ENCODE measurements at places on chromosomes 11 and 22. TPM values are rescaled to one million over a fixed set of nuclear protein-coding genes. Genes with fewer than 3 reads are reported as not detected.

The RAPSN gene
- 0.52 TPM for total RNA-seq

The MRGPRX3 gene
- total RNA-seq = not detected

The BLID gene
- not detected for total RNA-seq

The MYBPC3 gene
- total RNA-seq = 0.67 TPM

The TMEM45B gene
- not detected for total RNA-seq

The FOXR1 gene
- not detected for total RNA-seq

The CD3G gene
- total RNA-seq = 158 TPM

The OR10A2 gene
- not detected for total RNA-seq

The OR4C15 gene
- not detected for total RNA-seq

The ARHGAP20 gene
- 0.25 TPM for total RNA-seq

The CFAP300 gene
- not detected for total RNA-seq

The SYTL2 gene
- 0.69 TPM for total RNA-seq

The POTEH gene
- not detected for total RNA-seq

The RIBC2 gene
- not detected for total RNA-seq

- no peak overlapping the region for H3K4me3 ChIP-seq
- no peak overlapping the region for H3K27ac ChIP-seq
- H3K4me1 ChIP-seq = no peaks in the 10 kb centered on the region
- no peak for DNase-seq
Observed at GRCh38 chr11:127369356-127369755, 368.8 kb upstream of the KIRREL3 start.

- H3K36me3 ChIP-seq = no peaks in the 10 kb centered on the region
- no peaks in the 10 kb centered on the region for H3K4me1 ChIP-seq
- no peaks in the 10 kb centered on the region for H3K27me3 ChIP-seq
- H3K4me3 ChIP-seq = no peak overlapping the region
- no peak for DNase-seq
Observed at GRCh38 chr11:30487200-30487898, 98.8 kb downstream of the MPPED2 start.

DNA sequence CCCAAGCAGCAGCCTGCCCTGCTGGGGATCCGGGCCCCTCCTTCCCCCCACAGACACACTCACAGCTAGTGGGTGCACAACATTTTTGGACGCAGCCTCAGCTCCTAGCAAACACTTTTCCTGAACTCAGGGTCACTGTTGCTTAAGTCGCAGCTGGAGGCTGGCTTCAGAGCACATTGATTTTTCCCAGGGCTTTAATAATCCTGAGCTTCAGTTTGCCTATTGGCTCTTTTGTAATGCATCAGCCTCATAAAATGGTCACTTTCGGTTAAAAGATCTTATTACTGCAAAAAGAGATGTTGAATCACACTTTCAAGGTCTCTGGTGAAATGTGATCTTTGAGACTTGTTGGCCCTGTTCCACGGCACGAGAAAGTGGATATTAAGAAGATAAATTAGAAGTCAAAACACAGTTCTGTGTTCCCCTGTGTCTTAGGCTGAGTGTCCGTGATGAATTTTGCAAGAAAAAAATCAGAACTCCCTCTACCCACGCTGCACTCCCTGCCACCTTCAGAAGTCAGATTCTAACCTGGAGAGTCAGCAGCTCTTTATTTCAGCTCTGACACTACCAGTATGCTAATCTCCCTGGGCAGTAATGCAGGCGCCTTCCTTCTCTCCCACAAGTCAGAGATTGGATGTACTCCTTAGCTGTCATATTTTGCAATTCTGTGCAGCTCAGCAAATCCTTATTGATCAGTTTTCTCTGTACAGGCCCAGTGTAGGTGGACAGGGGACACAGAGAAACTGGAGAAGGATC, 158.2 kb upstream of the E2F8 start:
- no peak overlapping the region for H3K4me3 ChIP-seq
- H3K4me1 ChIP-seq = no peaks in the 10 kb centered on the region
- H3K36me3 ChIP-seq = no peaks in the 10 kb centered on the region
- no peaks in the 10 kb centered on the region for H3K27me3 ChIP-seq

GRCh38 chr11:65516135-65516968, 8.5 kb upstream of the SCYL1 start:
- H3K27me3 ChIP-seq = no peaks in the 10 kb centered on the region
- DNase-seq = no peak
- H3K27ac ChIP-seq = no peak overlapping the region
- H3K4me3 ChIP-seq = no peak overlapping the region
- no peaks in the 10 kb centered on the region for H3K36me3 ChIP-seq

DNA sequence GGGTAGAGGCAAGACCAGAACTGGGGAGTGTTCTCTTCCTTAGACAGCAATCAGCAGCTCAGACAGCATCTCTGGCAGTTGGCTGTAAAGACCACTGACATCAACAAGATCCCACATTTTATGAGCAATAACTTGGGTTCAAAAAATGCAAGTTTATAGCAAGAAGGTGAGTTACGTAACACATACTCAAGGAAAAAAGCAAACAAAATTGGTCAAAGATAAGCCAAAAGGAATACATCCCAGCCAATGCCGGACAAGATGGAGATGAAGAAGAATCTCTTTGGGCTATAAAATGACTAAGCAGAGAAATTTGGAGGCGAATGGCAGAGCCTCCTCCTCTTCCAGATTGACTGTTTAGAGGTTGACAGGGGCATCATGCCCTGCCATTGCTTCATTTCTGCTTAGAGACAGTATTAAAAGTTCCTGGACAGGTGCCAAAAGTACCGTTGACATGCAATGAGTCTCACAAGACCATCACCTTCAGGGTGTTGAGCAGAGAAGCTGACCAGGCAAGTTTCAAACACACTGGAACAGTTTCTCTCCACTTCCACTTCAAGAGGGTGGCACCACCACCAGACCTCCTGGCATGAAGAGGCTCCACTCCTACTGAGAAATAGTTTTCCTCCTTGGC, 55.9 kb downstream of the ENDOD1 start:
- H3K4me3 ChIP-seq = no peak overlapping the region
- H3K4me1 ChIP-seq = no peaks in the 10 kb centered on the region
- H3K27me3 ChIP-seq = no peaks in the 10 kb centered on the region
- H3K36me3 ChIP-seq = no peaks in the 10 kb centered on the region
- peak; percentile 62 for DNase-seq

DNA sequence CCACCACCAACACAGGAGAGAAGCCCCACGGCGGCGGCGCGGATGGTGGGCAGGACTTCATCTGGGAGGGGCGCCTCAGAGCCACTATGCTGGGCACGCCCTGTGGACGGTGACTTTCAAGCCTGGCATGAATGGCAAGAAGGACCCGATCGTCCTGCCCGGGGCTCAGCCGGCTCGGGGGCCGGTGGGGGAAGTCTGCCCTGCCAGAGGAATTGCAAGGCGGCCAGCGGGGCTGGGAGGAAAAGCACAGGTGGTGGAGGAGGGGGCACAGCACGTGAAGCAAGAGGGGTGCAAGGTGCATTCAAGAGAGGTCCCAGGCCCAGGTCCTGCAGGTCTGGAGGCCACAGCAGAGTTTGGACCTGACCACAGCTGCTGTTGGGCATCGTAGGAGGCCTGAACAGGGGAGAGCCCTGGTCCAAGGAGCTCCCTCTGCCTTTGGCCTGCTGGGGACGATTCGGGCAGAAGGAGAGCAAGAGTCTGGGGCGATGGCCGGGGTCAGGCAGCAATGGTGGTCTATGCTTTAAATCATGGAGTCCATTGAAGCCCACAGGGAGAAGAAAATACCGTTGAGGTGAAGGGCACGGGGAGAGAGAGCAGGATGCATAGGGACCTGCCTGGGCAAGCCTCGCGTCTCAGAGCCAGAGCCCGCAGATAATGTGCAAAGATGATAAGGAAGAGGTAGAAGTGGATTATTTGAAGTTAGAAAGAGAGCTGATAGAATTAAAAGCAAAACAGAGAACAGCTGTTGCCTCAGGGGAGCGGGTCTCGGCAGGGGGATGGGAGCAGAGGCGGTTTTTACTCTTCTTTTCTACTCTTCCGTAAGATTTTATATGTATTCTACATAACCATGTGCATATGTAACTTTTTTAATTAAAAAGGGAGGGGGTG, 82.6 kb upstream of the SHISAL1 start:
- H3K36me3 ChIP-seq = no peaks in the 10 kb centered on the region
- no peak for DNase-seq

GRCh38 chr22:25797498-25798290, 55.7 kb downstream of the MYO18B start:
- no peaks in the 10 kb centered on the region for H3K36me3 ChIP-seq
- H3K4me1 ChIP-seq = no peaks in the 10 kb centered on the region
- no peak for DNase-seq
- H3K27me3 ChIP-seq = no peaks in the 10 kb centered on the region
- no peak overlapping the region for H3K4me3 ChIP-seq

GRCh38 chr22:36955691-36956090, 42.3 kb downstream of the CSF2RB start:
- no peak overlapping the region for H3K4me3 ChIP-seq
- DNase-seq = no peak
- H3K4me1 ChIP-seq = no peaks in the 10 kb centered on the region
- H3K27ac ChIP-seq = no peak overlapping the region
- no peaks in the 10 kb centered on the region for H3K27me3 ChIP-seq

- no peak overlapping the region for H3K4me3 ChIP-seq
- no peaks in the 10 kb centered on the region for H3K4me1 ChIP-seq
- no peak for DNase-seq
- no peaks in the 10 kb centered on the region for H3K27me3 ChIP-seq
- no peak overlapping the region for H3K27ac ChIP-seq
Observed at GRCh38 chr11:100232006-100232405, 455.1 kb upstream of the ARHGAP42 start.

GRCh38 chr22:31230871-31231621, 18.9 kb downstream of the LIMK2 start:
- no peak overlapping the region for H3K4me3 ChIP-seq
- peaks cover 29% of the 10 kb centered on the region for H3K4me1 ChIP-seq
- H3K27ac ChIP-seq = peak overlapping the region; percentile 24
- peak; percentile 78 for DNase-seq

- no peak overlapping the region for H3K4me3 ChIP-seq
- no peak for DNase-seq
- no peaks in the 10 kb centered on the region for H3K4me1 ChIP-seq
Observed at GRCh38 chr11:13883042-13883441, 79.5 kb upstream of the SPON1 start.

DNA sequence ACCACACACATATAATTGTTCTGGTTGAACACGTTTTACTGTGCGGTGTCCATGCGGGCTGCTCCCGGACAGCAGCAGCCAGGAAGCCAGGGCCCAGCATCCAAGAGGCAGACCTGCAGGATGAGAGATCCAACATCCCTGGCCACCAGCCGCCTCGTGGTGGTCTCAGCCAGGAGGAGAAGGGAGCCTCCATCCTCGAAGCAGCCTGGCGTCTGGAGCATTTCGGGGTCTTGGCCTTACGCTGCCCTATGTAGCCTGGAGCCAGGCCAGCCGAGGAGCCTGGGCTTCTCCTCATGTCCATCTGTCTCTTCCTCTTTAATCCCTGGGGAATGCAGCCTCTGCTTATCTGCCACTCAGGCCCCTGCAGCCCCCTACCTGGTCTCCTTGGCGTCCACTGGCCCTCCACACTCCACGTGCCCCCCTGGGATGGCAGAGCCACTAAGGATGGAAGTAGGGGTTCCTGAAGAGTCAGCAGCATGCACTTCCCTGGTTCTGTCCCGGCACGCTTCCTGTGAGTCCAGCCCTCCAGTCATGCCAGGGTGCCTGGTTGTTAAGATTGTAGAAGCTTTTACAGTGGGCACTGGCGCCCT, 253.2 kb downstream of the TBC1D22A start:
- H3K4me1 ChIP-seq = no peaks in the 10 kb centered on the region
- no peak overlapping the region for H3K27ac ChIP-seq
- no peaks in the 10 kb centered on the region for H3K27me3 ChIP-seq
- peaks cover 13% of the 10 kb centered on the region for H3K36me3 ChIP-seq
- H3K4me3 ChIP-seq = no peak overlapping the region

DNA sequence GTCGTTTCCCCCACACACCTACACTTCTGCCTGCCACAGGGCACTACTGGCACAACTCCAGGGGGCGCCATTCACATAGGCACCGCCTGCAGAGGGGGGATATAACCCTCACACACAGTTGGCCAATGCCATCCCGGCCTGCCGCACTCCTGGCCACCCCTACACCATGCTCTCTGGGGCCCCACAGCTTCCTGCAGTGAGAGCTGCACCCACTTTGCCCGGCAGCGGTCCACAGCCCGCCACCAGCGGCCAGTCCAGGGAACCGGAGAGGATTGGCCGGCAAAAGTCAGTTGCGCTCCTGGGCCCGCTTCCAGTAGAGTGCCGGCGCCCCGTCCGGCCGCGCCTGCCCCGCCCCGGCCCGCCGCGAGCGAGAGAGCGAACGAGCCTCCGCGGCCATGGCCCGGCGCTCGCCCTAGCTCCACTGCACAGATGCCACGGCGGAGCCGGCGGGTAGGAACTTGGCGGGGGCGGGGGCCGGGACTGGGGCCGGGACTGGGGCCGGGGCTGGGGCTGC, 25.6 kb upstream of the SUSD2 start:
- peak overlapping the region; percentile 93 for H3K27ac ChIP-seq
- peaks cover 55% of the 10 kb centered on the region for H3K4me1 ChIP-seq
- peak; percentile 91 for DNase-seq
- no peaks in the 10 kb centered on the region for H3K27me3 ChIP-seq

DNA sequence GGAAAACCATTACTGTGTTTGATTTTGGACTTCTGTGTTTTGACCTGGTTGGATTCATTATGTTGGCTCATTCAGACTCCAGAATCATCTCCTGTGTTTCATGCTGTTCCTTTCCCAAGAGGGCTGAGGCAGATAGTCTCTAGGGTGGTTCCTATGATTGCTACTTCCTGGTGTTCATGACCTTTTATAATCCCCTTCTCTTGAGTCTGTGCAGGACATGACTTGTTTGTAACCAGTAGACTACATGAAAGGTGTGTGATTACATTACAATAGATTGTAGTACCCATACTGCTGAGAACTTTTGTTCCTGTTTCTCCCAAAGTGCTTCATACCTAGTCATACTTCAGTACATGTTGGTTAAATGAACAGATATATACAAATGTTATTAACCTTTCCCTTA, 700.6 kb downstream of the METTL15 start:
- H3K4me1 ChIP-seq = no peaks in the 10 kb centered on the region
- H3K27me3 ChIP-seq = no peaks in the 10 kb centered on the region
- no peak overlapping the region for H3K27ac ChIP-seq

GRCh38 chr11:102413497-102413896, 39.1 kb downstream of the TMEM123 start:
- H3K27ac ChIP-seq = peak overlapping the region; percentile 17
- DNase-seq = peak; percentile 45
- H3K27me3 ChIP-seq = no peaks in the 10 kb centered on the region

- no peak overlapping the region for H3K4me3 ChIP-seq
- no peak overlapping the region for H3K27ac ChIP-seq
- H3K4me1 ChIP-seq = no peaks in the 10 kb centered on the region
- H3K36me3 ChIP-seq = no peaks in the 10 kb centered on the region
Observed at GRCh38 chr11:79050786-79051185, 390.0 kb downstream of the TENM4 start.

GRCh38 chr22:47963660-47964059, 1201.2 kb downstream of the TBC1D22A start:
- no peak overlapping the region for H3K4me3 ChIP-seq
- H3K4me1 ChIP-seq = no peaks in the 10 kb centered on the region
- H3K27ac ChIP-seq = no peak overlapping the region

DNA sequence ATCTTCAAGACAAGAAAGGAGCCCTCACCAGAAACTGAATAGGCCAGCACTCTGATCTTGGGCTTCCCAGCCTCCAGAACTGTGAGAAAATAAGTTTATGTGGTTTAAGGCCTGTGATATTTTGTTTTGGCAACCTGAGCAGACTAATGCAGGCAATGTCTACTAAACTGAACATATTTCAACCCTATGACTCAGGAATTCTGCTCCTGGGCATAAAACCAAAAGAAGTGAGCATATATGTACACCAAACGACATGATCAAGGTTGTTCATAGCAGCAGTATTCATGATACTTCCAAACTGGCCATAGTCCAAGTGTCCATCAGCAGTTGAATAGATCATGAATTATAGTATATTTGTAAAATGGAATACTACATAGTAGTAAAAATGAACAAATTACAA, 29.0 kb downstream of the CSNK2A3 start:
- H3K36me3 ChIP-seq = no peaks in the 10 kb centered on the region
- H3K4me1 ChIP-seq = no peaks in the 10 kb centered on the region
- DNase-seq = no peak
- no peak overlapping the region for H3K27ac ChIP-seq
